ENCODE measurements at places on chromosomes 11 and 22.

DNA sequence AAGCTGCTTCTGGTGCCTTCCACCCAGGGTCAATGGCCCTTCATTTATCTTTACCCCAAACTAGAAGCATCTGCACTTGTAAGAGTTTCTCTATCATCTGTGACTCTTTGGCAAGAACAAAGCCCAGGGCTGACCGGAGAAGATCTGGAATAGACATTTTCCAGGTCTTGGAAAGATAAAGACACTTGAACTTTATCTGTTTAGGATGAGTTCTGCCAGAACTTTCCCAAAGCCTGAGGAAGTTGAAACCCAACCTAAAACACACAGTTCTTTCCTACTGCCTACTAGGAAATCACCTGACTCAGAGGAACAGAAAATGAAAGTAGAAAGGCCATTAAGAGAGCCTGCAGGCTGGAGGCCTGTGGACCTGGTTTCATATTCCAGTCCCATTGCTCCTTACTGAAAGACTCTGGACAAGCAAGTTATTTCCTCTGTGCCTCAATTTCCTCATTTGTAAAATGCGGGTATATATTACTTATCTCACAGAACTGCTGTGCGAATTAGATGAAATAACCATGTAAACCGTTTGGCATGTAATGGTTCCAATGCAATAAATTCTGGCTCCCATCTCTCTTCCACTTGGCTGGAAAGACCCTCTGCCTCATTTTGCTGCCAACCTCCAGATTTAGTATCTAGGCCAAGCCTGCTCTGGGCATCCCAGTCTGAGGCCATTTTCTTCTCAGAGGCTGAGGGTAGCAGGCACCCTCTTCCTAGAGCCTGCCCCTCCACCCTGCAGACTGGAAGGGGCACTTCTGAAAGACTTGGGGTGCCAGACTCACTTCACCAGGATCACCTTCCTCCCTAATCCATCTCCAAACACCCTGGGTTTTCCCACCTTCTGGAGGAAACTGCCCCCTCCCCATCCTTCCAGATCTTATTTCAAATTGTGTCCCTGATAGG is 1.2 kb downstream of the UBE2L6 start:
- peak; percentile 10 for DNase-seq

GRCh38 chr11:12397931-12398334 is 20.6 kb downstream of the PARVA start:
- no peak for DNase-seq

DNA sequence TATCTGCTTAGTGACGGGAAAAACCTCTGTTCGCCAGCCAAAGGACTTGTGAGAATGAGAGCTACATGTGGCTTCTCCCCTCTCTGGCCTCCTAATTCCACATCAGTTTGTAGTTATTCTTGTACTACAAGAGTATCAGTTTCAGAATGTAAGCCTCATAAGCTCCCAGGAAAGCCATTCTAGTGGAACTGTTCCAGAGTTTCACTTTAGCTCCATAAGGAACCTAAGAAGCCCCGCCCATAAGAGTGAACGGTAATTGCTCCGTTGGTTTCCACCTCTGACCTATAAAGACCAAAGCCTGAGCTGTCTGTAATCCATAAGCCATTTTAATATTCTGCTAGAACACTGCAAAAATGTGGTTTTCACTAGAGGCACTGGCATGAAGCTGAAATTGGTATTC is 53.0 kb downstream of the SIK3 start:
- DNase-seq = no peak

DNA sequence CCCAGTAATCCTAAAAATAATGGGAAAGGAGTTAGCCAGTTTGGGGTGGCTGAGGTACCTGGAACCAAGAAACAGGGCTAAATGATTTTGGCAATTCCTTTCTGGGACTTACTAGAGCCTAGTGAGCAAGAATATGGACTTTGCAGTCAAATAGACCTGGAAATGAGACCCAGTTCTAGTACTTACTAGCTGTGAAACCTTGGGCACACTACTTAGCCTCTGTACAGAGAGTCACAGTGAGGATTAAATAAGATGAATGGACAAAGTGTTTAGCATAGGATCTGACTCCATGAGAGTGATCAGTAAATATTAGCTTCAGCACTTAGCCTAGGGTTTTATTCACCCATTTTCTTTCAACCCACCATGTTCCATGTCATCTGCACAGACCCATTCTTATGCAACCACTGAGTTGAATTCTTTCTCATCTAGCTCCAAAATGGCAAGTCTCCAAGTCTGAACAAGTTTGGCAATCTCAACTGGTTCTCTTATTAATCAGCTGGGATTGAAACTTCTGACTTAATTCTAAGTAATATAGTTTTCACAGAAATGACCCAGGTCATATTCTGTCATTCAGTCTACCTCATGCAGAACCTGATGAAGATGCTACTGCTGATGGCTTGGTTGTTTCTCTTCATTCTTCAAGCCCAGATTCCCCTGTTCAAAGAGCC is 15.0 kb upstream of the SORL1 start:
- no peak for DNase-seq

DNA sequence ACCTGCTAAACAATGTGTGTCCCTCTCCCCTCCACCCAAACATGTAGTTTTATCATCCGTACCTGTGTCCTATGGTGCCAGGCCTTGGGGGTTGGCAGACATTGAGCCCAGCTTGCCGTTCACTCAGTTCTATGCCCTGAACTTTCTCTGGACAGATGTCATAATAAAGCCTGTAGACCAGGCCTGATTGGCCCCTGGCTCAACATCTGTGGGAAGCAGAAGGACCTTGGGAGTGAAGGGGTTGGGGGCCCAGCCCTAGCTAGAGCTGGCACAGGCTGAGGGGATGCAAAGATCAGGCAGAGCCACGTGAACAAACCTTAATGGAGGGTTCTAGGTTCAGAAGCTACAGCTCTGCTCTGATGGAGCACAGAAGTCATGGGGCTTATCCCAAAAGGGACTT is 600.6 kb downstream of the BUD13 start:
- DNase-seq = no peak

GRCh38 chr11:70535191-70535971 is 137.1 kb downstream of the CTTN start:
- DNase-seq = no peak

DNA sequence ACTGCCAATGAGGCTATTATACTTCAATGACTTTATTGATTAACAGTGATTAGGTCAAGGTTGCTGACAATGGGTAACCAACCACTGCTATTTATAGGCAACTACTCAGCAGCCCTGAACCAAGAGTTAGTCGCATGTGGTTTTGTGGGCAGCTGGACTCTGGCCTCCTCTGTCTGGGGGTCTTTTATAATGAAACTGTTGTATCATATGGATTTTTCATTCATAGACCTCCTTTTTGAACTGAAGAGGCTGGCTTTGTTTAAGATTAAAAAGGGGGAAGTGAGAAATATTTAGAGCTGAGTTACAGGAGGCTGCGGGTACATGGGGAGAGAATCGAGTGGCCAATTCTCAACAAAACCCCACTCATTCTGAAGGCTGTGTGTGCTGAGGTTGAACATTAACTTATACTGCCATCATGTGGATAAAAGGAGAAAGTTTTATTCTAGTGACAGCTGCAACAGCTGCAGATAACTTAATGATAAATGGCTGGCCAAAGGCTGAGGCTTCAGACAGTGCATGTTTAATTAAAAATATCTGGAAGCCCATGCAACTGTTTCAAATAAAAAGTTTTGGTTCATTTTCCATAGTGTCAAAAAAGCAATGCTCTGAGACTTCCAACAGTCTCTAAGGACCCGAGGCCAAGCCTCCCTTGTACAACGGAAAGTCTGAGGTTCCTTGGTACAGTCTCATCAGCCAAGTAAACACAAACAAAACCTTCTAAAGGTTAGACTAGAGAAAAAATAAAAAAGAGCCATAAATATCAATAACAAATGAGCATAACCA is 682.6 kb downstream of the KCNA4 start:
- no peak for DNase-seq

- no peak for DNase-seq
These were observed 105.6 kb downstream of the ATXN10 start for GRCh38 chr22:45777046-45777851.

DNA sequence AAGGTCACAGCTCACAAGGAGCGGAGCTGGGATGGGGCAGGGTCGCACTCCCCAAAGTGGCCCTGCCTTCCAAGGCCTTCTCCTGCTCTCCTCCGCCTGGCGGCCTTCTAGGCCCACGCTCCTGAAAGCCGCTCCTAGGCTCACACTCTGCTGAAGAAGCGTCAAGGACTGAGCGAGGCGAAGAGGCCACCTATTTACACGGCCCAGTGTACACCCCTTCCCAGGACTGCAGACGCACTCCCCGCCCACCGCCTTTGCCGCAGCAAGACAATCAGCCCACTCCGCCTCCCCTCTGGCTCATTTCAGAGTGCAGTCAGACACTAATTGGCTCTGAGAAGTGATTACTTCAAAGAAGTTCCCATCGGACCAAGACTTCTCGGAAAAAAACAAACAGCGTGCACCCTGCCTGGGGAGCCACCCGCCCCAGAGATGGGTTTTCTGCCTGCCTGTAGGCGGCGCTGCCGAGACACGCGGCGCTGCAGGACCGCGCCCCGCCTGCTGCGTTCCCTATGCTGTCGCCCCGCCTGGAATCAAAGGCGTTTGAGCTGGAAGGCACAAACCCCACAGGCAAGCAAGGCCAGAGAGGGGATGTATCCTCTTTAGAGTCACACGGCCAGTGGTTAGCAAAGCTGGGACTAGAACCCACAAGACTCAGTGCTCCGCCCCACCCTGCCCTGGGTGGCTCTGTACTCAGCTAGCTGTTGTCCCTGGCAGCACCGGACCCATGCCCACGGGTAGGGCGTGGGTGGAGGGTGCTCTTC is 414.8 kb downstream of the BUD13 start:
- no peak for DNase-seq

- DNase-seq = no peak
These were observed 17.7 kb downstream of the DNAJC24 start for GRCh38 chr11:31387379-31387778.

DNA sequence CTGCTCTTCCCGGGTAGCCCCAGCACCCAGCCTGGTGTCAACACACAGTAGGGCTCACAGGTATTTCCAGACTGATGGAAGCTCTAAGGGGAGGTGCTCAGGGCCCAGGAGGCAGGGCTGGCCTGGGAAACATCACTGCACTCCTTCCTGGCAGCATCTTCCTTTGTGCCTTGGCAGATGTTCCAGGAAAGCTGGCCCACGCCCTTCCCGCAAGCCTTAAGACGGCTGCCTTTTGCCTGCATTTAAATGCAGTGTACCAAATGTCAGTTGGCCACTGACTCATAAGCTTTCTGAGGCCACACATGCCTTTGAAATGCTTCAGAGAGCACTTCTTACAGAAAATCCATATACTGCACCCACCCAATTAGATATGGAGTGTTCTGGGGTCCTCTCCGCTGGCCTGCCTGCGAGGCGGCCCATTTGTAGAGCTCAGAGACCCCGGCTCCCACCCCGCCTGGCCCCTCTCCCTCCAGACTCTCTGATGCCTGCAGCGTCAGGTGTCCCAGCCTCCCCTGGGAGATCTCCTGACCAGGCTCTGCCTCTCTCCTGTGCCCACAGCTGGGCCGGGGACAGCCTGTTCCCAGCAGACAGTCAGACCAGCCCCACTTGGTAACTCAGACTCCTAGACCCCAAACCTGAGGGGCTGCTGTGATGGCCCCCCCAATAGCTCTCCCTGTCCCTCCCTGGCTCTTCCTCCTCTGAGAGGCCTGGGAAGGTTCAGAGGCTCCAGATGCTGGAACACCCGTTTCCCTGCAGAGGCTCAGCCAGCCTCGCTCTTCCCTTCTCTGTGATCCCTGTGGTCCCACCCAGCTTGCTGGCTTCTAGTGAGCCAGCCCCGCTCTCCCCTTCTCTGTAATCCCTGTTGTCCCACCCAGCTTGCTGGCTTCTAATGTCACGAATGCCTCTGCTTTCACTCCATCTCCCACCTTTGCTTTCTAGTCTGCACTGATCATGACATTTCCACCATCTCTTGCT is 47.6 kb upstream of the THY1 start:
- DNase-seq = no peak

GRCh38 chr22:41387341-41387740 is 5.6 kb downstream of the TEF start:
- no peak for DNase-seq

DNA sequence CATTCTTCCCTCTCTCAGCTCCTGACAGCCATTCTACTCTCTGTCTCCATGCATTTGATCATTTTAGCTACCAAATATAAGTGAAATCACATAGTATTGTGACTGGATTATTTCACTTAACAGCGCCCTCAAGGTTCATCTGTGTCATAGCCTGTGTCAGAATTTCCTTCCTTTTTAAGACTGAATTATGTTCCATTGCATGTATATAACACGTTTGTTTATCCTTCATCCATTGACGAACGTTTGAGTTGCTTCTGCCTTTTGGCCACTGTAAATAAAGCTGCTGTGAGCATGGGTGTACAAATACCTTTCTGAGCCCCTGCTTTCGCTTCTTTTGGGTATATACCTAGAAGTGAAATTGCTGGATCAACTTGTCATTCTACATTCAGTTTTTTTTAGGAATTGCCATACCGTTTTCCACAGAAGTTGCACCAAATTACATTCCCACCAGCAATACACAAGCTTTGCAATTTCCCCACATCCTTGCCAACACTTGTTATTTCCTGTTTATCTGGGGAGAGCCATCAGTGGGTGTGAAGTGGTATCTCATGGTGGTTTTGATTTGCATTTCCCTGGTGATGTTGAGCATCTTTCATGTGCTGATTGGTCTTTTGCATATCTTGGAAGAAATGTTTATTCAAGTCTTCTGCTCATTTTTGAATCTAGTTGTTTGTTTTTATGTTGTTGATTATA is 17.5 kb downstream of the GLB1L2 start:
- no peak for DNase-seq

DNA sequence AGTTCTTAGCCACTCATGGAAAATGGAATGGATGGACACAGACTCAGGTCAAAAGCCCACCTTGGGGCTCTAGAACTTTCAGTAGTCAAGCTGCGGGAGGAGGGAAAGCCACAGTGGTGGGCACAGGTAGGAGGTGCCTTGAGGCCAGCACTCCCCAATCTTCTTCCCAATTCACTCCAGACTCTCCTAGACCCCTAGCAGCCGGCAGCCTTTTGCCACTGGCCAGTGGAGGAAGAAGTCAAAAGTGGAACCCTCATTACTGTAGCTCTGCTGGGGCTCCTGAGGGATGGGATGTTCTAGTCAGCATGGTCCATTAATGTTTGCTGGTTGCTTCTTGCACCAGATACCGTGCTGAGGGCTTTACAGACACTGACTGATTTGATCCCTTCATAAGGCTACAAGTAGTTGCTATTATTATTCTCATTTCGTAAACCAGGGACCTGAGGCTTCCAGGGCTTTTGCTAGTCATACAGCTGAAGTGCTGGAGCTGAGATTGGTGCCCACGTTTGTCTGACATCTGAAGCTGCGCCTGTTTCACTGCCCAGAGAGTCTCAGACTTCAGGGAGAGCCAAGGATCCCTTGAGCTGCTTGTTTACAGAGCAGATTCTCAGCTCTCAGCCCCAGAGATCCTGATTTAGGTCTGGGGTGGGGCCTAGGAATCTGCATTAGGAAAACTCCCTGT is 1.1 kb downstream of the UCP3 start:
- DNase-seq = no peak

GRCh38 chr11:99987821-99988470 is 699.1 kb upstream of the ARHGAP42 start:
- DNase-seq = no peak
